ENCODE measurements at places on chromosomes 5 and 9. TPM values are rescaled to one million over a fixed set of nuclear protein-coding genes. Genes with fewer than 3 reads are reported as not detected.

MYORG gene
- 2.0 TPM for total RNA-seq

- no peaks in the 10 kb centered on the region for H3K36me3 ChIP-seq
- peaks cover 24% of the 10 kb centered on the region for H3K27me3 ChIP-seq
- no peak overlapping the region for H3K27ac ChIP-seq
- no peak for DNase-seq
Observed at GRCh38 chr5:73160239-73160671, 12.7 kb upstream of the TMEM174 start.

DNA sequence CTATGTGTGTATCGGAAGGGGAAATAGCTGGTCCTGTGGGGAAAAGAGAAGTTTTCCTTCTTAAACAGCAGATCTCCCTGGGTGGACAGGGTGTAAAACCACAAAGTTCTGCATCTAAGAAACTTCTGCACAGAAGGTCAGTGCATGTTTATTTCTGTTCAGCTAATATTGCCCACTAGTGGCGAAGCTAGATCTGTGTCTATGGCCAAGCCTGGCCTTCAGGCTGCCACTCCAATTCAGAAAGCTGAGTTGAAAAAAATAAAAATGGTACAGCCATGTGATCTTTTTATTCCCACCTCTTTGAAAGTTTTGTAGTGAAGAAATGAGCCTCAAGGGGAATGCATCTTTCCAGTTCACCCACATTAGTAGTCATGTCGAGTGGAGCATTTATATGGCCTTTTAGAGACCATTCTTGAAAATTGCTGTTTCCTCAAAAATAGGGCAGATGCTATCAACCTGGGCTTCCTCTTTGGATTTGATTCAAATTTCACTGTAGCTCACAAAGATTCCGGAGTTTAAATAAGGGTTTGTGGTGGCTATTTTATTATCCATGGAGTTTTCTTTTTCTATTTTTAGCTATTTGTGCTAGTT is 488.0 kb downstream of the PRELID2 start:
- DNase-seq = peak; percentile 84
- peak overlapping the region; percentile 80 for H3K27ac ChIP-seq
- peak overlapping the region; percentile 18 for H3K4me3 ChIP-seq
- H3K4me1 ChIP-seq = peaks cover 62% of the 10 kb centered on the region

- peak; percentile 85 for DNase-seq
- peaks cover 66% of the 10 kb centered on the region for H3K4me1 ChIP-seq
- peaks cover 3% of the 10 kb centered on the region for H3K27me3 ChIP-seq
- peaks cover 17% of the 10 kb centered on the region for H3K36me3 ChIP-seq
Observed at GRCh38 chr5:111735583-111736270, 21.3 kb downstream of the NREP start.

DNA sequence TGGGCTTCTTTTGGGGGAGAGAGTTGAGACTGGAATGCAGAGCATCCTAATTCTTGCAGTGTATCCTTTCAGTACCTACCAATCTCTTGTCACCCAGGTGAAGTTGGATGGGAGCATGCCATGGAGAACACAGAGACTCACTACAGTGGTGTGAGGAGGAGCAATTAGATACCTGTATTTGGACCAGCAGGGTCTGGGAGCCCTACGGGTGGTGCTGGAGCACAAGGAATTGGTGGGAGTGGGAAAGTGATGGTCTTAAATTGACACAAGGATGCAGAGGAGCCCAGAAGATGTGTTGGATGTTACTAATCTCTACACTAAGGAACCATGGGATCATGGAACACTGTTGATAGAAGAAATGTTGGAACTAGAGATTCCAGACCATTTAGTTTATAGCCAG is 212.7 kb downstream of the CHSY3 start:
- no peaks in the 10 kb centered on the region for H3K4me1 ChIP-seq
- H3K27ac ChIP-seq = no peak overlapping the region
- DNase-seq = no peak

DNA sequence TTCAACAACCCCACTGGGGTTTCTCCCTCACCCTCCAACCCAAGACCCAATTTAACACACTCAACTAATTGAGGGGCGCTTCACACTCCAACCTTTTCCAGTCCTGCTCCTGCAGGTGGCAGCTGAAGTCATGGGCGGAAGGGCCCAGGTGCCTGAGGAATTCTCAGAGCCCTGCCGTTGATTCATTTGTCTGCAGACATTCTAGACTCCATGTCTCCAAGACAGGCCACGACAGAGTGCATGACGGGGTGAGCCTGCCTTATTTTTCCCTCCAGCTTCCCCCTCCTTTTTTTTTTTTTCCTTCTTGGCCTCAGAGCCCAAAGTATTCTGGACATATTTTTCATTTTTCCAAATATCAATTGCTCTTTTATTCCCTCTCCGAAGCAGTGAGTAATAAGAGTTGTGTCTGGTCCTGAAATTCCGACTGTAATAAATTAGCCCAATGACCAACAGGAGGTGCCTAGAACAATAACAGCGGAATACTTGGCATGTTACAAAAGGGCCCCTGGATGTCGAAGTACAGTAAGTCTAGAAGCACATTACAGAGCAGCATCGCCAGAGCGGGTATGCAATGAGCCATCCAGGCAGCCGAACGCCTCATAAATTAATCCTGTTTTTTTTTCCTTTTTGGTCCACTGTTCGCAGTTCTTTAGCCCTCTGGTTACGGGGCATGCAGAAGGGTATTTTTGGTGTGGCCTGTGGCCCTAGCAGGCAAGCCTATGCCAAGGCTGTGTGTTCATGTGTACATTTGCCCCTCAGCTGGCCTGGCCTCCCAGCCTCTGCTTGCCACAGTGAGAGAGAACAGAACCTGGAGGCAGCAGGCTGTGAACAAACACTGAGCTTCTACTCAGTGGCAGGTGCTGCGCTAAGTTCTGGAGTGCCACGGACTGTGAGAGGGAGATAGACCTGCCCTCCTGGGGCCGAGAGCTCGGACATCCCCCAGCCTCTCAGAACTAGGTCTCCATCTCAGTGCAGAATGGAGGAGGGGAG is 8.6 kb upstream of the SMIM23 start:
- H3K36me3 ChIP-seq = no peaks in the 10 kb centered on the region
- H3K27me3 ChIP-seq = peaks cover 33% of the 10 kb centered on the region
- H3K4me1 ChIP-seq = no peaks in the 10 kb centered on the region
- no peak overlapping the region for H3K4me3 ChIP-seq
- no peak for DNase-seq

DNA sequence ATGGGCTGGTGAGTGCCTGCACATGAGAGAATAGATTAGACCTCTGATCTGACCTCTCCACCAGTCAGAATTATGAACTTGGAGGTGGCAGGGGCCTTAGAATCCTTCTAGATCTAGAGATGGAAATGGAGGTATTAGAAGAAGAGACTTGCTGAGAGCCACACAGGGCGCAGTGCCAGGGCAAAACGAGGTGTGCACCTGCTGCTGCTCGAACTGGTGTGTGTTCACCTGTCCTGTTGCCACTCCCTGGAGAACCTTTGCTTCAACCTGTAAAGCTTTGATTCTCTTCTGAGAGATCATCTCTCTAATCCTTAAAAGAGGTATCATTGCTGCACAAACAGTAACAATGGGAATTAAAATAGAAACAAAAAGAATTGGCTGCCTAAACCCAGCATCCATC is 24.9 kb downstream of the FRMPD1 start:
- no peaks in the 10 kb centered on the region for H3K36me3 ChIP-seq
- DNase-seq = no peak

- H3K4me1 ChIP-seq = no peaks in the 10 kb centered on the region
- DNase-seq = no peak
- H3K27ac ChIP-seq = no peak overlapping the region
Observed at GRCh38 chr9:134830126-134830525, 50.5 kb upstream of the FCN2 start.
